Stimulated activated CD4-positive, alpha-beta T cell treated with anti-CD3 and anti-CD28 coated beads, TNF-alpha, amount 100 ng/mL, for 1 hour (primary cell): ENCODE measurements at places on chromosomes 2 and 18.

- no peak for DNase-seq
Observed at GRCh38 chr18:67131498-67131897, 385.0 kb downstream of the DSEL start.

- no peak for DNase-seq
Observed at GRCh38 chr2:178177066-178177679, 17.1 kb upstream of the OSBPL6 start.

GRCh38 chr18:2325308-2325849 lies 245.9 kb downstream of the METTL4 start:
- no peak for DNase-seq

- no peak for DNase-seq
Observed at GRCh38 chr2:113784823-113785744, 28.6 kb upstream of the SLC35F5 start.

GRCh38 chr2:8403876-8404275 lies 278.0 kb upstream of the ID2 start:
- DNase-seq: no peak

DNA sequence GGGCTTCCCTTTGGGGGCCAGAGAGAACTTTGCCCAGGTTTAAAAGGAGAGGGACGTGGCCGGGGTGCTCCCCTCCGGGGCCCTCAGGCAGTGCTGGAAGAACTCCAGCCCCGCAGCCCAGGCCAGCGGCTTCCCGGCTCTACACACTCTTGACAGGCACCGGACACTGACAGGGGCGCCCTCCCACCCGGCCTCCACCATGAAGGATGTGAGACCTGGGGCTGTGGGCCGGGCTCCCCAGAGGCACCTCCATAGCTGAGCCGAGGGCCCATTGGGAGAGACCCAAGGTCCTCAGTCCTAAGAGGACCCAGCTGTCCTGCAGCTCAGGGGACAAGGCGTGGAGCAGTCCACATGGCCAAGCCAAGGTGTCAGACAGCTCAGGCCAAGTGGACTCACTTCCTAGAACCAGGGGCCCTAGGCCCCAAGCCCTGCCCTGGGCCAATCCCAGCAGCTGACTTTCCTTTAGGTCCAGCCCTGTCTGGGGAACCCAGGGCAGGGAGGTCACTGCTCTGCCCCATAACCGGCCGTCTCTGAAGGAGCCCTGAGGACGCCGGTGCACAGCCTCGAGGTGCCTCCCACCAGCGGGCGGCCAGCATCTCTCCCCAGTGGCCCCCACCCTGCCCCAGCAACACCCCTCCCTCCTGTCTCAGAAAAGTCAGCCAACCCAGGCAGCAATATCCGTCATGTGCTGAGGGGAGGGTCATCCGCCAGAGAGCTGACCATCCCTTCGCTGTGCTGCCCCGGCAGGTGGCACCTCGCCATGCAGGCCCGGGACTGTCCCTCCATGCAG lies 51.8 kb downstream of the BIN1 start:
- DNase-seq: no peak

DNA sequence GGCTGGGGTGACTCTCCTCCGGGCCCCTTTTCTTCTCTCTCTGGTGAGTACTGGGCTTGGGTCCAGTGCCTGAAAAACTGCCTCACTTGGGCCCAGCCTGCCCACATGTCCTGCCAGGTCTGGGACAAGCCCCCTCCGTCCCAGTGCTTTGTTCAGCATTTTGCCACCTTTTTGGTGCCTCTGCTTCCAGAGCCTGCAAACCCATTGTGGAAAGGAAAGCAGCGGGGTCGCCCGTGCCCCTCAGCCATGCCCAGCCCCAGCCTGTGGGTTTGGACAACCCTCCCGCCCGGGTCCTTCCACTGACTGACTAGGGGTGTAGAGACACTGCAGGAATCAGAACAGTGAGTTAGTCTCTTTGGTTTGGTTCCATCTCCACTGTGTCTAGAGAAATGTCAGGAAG lies 140.7 kb upstream of the ALKAL2 start:
- DNase-seq: no peak

DNA sequence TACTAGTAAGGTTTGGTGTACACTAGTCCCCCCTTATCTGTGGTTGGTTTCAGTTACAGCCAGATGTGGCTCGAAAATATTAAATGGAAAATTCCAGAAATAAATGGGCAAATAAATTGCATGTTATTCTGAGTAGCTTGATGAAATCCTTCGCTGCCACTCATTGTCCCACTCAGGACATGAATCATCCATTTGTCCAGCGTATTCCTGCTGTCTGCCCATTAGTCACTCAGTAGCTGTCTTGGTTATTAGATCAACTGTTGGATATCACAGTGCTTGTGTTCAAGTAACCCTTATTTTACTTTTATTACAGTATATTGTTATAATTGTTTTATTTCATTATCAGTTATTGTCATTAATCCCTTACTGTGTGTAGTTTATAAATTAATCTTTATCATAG lies 21.7 kb downstream of the ZDBF2 start:
- DNase-seq: no peak

DNA sequence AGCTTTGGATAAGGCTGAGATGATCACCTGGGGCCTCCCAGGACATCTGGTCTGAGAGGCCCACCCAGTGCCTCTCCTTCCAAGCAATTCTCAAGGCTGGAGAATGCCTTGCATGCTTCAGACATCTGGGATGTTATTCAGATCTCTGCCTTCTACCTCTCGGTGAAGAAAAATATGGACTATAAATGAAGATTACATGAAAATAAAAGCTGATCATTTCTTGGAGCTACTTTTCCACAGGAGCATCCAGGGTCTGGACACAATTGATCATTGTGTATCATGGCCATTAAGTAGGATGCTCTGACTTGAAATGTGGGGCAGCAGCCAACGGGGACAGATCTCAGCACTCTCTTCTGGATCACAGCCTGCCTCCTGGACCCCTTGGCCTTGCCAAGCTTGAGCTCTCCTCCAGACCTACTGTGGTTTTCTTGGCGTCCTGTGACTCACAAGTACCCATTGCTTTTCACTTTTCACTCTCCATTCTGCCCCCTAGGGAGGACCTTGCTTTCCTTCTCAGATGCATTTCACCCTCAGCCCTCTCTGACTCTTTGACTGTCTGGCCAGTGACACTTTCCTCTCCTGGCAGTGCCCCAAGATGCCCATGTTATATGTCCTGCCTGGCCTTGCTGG lies 203.1 kb downstream of the INSIG2 start:
- DNase-seq: no peak

DNA sequence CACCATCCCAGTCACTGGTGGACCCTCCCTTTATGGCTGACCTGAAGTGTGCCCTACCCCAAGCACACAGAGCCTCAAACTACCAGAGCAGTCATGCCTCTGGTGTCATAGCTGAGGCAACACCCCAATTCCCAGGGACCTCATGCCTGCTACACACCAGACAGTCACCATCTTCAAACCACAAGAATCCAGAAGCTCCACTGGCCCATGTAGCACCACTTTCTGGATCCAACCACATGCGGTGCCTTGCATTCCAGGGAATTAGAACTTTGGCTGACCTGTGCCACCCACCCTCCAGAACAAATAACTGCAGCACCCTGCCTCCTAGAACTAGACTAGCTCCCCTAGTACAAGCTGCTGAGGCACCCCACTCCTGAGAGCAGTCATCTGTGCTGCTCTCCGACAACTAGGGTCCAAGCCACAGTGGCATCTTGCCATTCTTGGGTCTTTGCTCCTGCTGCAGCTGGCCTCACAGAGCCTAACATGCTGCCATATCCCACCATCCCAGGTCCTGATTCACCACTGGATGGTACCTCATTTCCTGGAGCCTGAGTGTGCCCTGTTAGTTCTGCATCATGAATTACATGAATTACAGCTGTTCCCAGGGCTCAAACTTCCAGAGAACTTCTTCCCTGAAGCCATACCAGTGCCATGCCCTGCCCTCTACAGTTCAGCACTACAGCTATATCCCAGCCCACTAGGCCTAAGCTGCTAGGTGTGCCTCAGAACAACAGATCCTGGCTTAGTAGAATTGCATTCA lies 243.8 kb upstream of the CHST9 start:
- no peak for DNase-seq

GRCh38 chr2:240960971-240961876 lies 37.2 kb upstream of the SNED1 start:
- DNase-seq: no peak

DNA sequence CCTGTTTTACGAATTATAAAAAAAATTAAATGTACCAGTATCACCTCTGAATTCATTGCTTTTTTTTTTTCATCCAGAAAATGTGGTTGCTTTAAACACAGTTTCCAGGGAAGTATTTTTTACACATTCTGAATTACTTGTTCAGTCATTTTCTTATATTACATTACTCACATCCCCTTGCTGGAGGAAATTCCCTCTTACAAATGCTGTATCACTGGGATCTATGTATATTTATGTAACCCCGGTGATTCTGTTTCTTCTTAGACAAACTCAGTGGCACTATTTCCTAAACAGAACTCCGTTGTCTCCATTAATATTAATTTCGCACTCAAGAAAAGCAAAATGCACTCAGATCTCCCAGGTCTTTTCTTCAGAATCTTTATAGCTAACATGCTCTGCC lies 1078.5 kb upstream of the ZEB2 start:
- no peak for DNase-seq

DNA sequence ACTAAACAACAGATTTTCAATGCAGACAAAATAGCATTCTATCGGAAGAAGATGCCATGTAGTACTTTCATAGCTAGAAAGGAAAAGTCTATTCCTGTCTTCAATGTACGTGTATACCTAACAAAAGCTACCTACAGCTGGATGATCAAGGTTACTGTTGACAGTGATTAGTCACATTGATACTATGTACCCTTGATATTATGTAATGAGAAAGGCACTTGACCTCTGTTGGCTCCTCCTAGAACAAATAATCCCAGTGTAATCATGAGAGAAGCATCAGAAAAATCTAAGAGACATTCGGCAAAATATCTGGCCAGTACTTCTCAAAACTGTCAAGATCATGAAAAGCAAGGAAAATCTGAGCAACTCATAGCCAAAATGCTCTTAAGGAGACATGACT lies 44.4 kb upstream of the LRRTM4 start:
- no peak for DNase-seq

DNA sequence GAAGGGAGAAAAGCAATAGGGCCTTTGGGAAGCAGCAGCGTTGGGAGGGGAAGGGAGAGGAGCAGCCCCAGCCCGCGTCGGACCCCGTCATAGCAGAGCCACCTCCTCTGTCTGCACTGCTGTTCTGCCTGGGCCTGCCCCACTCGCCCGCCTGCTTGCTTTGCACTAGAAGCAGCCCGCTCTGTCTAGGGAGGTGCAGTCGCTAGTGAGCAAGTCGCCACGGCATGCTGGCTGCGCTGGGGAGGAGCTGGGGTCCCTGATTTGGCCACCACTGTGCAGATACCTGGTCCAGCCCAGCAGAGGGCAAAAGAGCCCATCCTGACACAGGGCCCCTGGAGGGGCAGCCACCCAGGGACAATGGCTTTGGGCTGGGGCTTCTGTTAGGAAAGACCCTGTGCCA lies 8.0 kb upstream of the TMEM214 start:
- DNase-seq: no peak

DNA sequence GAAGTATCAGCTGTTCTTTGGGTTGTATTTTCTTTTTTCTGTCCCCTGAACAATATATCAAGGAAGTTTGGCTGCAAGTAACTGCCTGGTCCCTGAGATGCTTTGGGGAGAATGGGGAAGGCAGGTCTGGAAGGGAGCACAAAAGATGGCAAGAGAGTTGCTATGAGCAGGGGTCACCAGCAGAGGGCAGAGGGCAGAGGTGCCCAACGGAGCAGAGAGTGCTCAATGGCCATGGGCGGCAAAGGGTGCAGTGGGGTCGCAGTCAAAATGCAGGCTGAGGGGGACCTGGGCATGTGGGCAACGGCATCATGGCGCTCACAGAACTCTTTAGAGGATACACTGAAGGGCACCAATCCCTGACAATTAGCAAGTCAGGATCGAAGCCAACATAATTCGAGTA lies 107.7 kb upstream of the ATP8B1 start:
- no peak for DNase-seq

DNA sequence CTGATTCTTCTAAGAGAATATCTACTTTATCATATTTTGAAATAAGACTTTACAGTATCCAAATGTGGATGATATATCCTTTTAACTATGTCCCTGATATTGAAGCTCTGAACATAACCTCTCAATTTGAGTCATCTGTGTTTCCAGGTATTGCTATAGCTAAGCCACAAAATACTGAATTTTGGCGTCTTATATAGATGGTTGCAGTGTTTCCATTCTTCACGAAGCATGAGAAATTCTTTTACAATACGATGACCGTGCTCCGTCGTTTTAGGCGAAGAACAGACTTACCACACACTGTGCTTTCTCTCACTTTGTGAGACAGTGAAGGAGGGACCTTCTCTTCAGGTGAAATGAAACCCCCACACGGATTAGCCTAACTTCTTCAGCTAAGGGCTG lies 45.3 kb downstream of the LRRFIP1 start:
- no peak for DNase-seq

DNA sequence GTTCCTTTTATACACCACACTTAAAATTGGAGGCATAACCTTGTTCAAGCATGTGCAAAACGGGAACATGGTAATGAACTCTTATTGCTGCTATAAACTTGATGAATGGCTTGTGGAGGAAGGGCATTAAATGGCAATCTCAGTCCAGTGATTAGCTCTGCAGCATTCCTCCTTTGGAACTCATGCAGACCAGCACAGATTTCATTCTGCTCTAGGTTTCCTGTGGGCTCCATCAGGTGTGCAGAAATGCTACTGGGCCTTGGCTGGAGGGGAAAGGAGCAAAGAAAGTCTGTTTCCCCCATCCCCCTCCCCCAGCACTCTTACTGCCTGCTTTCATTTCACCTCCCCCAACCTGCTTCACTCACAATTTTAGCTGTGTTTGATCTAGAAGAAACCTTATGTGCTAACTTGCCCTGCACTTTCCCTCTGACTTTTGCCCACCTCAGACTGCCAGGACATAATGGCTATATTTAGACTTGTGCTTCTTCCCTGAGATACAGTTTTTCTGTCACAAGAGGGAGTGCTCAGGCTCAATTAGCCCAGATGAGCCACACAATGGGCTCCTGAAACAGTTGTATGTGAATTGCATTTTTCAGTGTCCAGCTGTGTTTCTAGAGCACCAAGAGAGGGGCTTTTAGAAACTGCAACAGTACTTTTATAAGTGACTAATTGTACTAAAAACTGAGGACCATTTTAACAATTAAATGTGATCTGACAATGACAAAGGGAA lies 109.8 kb downstream of the FSHR start:
- no peak for DNase-seq

DNA sequence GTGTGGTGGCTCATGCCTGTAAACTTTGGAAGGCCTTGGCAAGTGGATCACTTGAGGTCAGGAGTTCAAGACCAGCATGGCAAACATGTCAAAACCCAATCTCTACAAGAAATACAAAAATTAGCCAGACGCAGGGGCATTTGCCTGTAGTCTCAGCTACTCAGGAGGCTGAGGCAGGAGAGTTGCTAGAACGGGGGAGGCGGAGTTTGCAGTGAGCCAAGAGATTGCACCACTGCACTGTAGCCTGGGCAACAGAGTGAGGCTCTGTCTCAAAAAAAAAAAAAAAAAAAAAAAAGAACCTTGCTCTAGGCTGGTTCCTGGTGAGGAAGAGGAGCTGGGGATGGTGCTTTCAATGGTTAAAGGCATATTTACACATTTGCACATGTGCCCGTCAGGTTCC lies 129.4 kb downstream of the LYPD6B start:
- no peak for DNase-seq

- no peak for DNase-seq
Observed at GRCh38 chr2:124975224-124975623, 950.1 kb downstream of the CNTNAP5 start.
